ENCODE measurements at places on chromosomes 6 and 20.

DNA sequence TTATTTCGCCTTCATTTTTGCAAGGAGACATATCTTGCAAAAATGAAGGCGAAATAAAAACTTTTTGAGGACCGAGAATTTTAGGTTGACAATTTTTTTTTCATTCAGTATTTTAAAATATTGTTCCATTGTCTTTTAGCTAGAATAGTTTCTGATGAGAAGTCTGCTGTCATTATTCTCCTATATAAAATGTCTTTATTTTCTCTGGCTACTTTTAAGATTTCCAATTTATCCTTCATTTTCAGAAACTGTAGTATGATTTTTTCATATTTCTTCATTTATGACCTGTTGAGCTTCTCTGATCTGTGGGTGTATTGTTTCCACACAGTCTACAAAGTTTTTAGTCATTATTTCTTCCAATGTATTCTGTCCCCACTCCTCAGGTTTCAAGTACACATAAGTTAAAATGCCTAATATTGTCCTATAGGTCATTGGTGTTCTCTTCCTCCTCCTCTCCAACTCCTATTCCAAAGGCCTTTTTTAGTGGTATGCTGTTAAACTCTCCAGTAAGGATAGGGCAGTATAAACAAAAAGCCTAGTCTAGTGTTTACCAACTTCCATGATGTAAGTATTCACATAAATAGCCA is 15.7 kb downstream of the AHI1 start:
- no peaks in the 10 kb centered on the region for H3K27me3 ChIP-seq
- H3K27ac ChIP-seq = no peak overlapping the region
- no peak overlapping the region for H3K4me3 ChIP-seq
- no peak for ATAC-seq
- H3K4me1 ChIP-seq = no peaks in the 10 kb centered on the region
- peaks cover 92% of the 10 kb centered on the region for H3K36me3 ChIP-seq

DNA sequence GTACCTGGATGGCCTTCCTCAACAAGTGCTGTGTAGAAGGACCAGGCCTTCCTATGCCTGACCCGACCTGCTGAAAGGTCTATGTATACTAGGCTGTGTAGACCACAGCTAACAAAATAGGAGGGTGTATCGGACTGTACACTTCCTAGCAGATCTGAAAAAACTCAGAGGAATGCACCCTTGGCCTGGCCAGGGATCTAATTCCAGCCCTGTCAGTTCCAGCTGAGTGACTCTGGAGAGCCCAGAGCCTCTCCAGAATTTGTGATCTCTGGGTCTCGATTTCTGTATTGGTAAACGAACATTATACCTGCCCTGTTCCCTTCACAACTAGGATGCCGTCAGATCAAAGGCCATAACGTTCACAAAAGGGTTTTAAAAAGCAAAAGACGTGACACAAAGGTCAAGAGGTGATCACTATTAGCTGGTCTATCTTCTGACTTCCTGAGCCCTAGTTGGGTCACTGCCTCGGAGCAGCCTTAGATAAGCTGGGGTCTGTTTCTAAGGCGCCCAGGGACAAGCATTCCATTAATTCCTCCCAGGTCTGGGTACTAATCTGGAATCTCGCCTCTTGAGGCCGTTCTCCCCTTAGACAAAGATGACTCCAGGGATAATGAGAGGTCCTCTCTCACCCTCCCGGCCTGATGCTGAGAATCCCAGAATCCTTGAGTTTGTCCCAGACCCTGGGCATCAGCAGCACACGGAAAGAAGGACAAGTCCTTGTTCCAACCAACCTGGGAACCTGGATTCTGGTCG is 13.9 kb downstream of the MTCH1 start:
- no peak overlapping the region for H3K4me3 ChIP-seq
- no peak for ATAC-seq
- H3K36me3 ChIP-seq = peaks cover 100% of the 10 kb centered on the region
- H3K27ac ChIP-seq = no peak overlapping the region

DNA sequence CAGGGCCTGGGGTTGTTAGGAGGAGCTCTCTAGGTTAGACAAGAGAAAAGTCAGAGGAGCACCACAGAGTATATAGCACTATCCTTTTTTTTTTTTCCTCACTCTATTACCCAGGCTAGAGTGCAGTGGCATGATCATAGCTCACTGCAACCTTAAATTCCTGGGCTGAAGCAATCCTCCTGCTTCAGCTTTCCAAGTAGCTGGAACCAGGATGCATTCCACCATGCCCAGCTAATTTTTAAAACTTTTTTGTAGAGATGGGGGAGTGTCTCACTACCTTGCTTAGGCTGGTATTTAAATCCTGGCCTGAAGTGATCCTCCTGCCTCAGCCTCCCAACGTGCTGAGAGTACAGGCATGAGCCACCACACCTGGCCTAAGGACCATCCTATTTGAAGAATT is 19.3 kb upstream of the AKIRIN2 start:
- no peak overlapping the region for H3K4me3 ChIP-seq
- peaks cover 17% of the 10 kb centered on the region for H3K4me1 ChIP-seq
- H3K27me3 ChIP-seq = no peaks in the 10 kb centered on the region
- no peaks in the 10 kb centered on the region for H3K36me3 ChIP-seq
- no peak for ATAC-seq
- no peak overlapping the region for H3K27ac ChIP-seq

- H3K4me1 ChIP-seq = peaks cover 8% of the 10 kb centered on the region
- H3K4me3 ChIP-seq = no peak overlapping the region
These were observed 230.1 kb downstream of the SAMD5 start for GRCh38 chr6:147738516-147739162.
